Suppressor macrophage treated with lipopolysaccharide for 1 hour (primary cell): ENCODE measurements at places on chromosomes 3 and 15.

DNA sequence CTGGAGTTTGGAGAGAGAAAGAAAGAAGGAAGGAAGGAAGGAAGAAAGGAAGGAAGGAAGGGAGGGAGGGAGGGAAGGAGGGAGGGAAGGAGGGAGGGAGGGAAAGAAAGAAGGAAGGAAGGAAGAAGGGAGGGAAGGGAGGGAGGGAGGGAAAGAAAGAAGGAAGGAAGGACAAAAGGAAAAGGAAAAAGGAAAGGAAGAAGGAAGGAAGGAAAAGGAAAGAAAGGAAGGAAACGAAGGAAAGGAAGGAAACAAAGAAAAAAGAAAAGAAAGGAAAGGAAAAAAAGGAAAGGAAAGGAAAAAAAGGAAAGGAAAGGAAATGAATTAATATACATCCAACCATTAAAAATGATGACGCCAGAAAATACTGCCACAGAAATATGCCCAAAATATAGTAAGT is 18.7 kb upstream of the OR4F6 start:
- DNase-seq = no peak

- no peak for DNase-seq
Measured at GRCh38 chr15:44219073-44219472, 24.0 kb upstream of the FRMD5 start.

- no peak for DNase-seq
Measured at GRCh38 chr3:26193558-26193957, 403.7 kb downstream of the OXSM start.

GRCh38 chr3:102163039-102163817 is 271.6 kb upstream of the ZPLD1 start:
- DNase-seq = no peak

DNA sequence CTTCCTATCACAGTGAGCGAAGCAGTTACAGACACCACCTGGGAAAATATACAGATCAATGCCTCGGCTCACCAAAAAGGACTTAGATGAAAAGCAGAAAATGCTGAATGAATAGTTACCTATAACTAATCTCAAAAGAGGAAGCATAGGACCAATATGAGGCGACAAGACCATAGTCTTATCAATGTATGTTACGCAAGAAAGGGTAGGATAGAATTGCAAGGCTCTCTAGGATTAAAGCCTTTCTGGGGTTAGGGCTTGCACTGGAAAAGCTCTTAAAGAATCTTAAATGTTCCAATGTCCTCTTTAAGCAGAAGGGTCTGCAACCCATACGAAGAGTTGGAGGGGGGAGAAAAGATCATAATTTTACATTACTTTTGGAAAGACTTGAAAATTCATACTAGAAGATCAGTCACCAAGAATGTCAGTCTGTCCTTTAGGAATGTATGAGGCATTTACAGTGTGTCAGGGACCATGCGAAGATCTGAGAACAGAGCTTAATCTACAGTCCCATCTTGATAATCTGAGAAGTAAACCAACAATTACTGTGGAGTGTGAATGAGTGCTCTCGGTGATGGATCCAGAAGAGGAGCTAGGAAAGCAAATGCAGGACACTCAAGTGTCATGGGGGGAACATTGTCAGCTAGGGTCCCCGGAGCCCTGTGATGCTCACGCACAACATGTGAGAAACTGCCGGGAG is 185.9 kb downstream of the GREM1 start:
- DNase-seq = no peak

- peak; percentile 35 for DNase-seq
Measured at GRCh38 chr3:42755681-42756578, 17.1 kb downstream of the CCDC13 start.

- peak; percentile 64 for DNase-seq
Measured at GRCh38 chr15:24772686-24773373, 97.3 kb downstream of the NPAP1 start.

- peak; percentile 80 for DNase-seq
Measured at GRCh38 chr15:28086175-28086703, 12.9 kb downstream of the OCA2 start.

DNA sequence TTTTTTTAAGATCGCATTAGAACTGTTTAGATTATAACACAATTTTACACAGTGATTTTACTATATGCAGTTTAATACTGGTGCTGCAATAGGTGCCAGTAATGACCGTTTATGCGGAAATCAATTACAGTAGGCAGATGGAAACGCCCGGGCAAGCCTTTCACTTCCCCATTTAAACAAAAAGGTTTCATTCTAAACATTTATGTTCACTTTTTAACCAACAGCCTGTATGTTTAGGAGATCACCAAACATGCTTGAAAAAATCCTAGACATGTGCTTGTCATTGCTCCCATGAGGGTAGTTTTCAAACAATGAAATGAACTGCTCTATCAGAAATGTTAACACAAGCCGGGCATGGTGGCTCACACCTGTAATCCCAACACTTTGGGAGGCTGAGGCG is 2.7 kb downstream of the BNIP2 start:
- peak; percentile 79 for DNase-seq

DNA sequence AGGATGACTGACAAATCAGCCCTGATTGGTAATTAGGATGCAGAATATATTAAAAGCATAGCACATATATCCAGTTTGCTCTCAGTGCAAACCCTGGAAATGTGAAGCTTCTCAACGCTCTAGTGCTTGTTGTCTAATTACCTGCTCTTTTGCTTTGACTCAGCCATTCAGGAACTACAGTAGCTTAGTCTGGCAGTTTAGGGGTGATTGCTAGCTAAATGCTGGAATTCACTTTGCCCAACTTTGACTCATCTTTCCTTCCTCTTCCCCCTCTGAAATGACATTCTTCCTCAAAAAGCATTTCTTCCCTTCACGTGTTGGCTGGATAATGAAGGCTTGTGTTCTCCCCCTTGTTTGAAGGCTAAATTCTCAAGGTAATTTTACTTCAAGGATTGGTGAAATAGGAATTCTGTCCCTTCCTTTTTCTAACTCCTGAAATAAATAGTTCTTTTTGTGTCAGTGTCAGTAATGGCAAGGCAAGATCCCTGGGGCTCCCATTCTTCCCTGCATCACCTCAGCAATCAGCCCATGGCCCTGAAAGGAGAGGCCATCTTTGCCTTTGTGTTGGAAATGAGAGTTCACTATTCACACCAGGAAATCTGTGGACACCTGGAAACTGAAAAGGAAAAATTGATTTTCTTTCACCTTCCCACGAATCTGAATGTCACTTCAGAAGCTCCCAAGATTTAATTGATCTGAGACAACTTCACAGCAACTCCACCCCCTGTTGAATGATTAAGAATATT is 103.6 kb downstream of the ECT2 start:
- DNase-seq = peak; percentile 53

- peak; percentile 33 for DNase-seq
Measured at GRCh38 chr3:126676919-126677705, 22.2 kb upstream of the TXNRD3 start.

DNA sequence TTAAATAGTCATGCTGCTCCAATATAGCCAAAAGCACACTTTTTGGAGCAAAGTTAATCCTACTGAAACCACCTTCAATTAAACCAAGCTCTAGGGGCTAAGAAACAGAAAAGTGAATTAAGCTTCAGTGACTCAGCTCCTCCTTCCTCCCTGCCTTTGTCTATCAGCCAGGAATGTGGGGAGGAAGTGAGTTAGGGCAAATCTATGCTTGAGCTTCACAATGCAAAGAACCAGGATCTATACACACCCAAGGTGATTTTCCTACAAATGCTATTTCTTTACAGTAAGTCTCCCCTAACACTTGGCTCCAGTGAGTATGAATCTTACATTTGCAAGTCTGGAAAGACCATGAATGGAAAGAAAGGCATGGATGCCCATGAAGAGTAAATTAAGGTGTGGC is 212.1 kb downstream of the P3H2 start:
- DNase-seq = no peak

DNA sequence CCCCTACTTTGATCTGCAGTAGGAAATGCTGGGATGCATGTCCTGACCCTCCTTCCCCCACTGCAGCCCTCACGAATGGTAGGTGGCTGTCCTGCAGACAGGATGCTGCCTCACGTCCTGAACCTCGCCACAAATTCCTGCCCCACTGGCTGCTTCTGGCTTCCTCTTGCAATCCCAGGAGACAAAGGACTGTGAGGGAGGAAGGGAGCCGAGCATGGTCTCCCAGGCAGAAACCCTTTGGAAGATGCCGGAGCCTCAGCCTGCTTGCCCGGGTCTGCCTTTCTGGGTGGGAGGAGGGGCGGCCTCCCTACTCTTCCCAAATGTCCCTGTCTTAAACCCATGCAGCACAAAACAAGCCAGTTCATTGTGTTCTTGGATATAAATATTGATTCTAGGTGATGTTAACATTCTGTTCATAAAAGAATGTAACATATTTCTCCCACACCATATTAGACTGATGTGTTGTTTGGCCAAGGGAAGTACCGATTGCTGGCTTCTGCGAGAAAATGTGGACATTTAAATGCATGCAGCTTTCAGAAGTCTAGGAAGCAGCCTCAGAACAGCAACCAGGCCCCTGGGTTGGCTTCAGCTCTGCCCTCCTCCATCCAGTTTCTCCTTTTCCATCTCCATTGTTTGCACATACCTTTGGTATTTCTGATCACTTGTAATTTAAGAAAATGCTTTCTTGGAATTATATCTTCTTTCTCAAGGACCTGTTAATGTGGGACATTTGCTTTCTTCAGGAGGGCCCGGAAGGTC is 75.3 kb downstream of the HMG20A start:
- DNase-seq = no peak

- DNase-seq = no peak
Measured at GRCh38 chr3:5296362-5296761, 108.9 kb downstream of the EDEM1 start.

DNA sequence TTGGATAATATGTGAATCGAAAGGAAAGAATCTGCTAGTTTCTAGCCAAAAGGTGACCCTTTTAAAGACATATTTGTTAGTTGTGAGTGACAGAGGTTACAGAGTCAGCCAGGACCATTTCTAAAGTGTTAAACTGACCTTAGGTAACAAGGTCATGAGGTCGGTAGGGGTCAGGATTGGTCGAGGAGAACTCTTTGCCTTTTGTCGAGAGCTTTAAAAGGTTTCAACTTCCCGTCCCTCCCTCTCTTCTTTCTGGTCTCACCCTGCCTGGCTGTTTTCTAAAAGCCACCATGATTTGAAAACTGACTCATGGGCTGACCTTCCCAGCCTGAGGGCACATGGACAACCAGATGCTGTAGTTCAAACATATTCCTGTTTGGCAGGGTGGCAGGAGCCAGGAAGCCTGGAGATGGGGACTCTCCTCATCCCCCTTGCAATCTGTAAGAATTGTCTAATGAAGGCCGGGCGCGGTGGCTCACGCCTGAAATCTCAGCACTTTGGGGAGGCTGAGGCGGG is 25.8 kb upstream of the PRTG start:
- no peak for DNase-seq

DNA sequence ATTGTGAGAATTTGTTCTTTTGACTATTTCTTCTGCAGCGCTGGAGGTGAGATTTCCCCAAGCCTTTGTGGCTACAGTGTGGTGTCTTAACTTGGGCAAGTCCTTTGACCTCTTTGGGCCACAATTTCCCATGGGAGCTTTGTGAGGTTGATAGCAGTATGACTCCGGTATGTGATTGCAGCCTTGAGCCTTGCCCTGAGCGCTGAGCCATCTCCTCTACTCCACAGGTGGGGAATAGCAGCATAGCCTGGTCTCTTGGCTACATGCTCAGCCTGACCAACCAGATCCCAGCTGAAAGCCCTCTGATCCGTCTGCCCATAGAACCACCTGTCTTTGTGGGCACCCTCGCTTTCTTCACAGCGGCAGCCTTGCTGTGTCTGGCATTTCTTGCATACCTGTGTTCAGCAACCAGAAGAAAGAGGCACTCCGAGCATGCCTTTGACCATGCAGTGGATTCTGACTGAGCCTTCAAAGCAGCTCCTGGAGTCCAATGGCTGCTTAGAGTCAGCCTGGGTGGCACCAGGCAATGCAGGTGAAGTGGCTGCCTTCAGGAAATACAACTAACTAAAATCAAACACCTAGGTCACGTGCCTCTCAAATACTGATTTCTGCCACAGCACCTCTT is 30.0 kb upstream of the RPL14 start:
- no peak for DNase-seq

GRCh38 chr3:31249545-31249944 is 283.2 kb upstream of the STT3B start:
- DNase-seq = peak; percentile 34

- no peak for DNase-seq
Measured at GRCh38 chr3:65846936-65847335, 191.8 kb downstream of the MAGI1 start.

DNA sequence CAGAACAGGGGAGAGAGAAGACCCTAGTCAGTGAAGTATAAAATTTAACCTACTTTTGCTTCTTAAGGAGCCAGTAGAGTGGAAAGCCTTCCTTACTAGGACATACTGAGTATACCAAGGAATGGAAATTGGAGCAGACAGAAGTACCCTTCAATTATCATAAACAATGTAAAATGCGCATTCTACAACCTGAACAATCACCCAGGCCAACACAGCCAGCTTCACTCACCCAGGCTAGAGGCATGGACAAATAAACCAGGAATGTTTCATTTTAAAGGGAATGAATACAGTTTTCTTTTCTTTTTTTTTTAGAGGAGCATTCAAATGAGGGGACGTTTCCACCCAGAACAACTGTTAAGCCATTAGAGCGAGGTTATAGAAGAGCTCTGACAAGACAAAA is 41.9 kb upstream of the PLXND1 start:
- DNase-seq = no peak

DNA sequence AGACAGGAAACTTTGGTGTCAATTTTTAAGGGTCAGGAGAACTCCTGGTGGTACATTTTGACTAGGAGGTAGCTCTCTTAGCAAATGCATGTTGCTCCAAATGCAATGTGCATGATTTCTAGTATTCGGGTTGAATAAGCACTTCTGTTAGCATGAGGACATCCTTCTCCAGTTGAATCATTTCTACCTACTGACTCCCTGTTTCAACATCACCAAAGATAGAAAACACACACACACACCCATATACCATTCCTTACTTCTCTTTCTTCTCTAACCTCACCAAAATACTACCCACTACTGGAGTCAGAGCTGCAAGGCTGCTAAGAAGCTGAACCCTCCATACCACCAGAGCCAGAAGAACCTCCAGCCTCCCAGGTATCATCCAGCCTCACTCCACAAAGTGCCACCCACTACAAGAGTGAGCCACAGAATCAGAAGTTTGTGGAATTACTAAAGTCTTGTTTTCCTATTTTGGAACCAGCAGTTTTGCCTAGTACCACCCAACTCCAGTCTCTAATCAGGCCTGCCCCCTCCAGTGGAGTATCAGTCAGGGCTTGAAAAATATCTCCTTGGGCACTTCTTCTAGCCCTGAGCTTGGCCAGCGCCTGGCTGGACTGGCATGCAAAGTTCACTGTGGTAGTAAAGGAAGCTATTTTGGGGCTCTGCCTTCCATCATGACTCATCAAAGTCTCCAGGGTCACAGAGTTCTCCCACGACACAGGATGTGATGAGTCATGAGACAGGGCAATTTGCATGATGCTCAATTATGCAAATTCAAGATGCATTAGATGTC is 110.3 kb downstream of the CYP19A1 start:
- peak; percentile 95 for DNase-seq

DNA sequence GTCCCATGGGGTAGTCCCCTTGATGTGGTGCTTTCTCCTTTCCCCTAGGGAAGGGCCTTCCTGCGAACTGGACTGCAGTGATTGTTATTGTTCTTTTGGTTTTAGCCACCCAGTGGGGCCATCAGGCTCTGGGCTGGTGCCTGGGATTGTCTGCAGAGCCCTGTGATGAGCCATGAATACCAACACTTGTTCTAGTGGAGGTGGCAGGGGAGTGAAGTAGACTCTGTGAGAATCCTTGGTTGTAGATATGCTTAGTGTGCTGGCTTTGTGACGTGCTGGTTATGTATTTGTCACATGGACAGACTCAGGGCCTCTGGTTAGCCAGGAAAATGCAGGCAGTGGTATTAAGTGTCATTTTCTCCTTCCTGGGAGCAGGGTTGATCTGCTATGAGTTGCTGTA is 51.8 kb upstream of the NDUFB4 start:
- no peak for DNase-seq

GRCh38 chr3:175916191-175916934 is 1057.2 kb downstream of the NAALADL2 start:
- no peak for DNase-seq
